Urothelium cell line (cell line): ENCODE measurements at places on chromosomes 4 and X.
A peak's percentile ranks its signal among the peaks of the same experiment; 100 is the strongest.

DNA sequence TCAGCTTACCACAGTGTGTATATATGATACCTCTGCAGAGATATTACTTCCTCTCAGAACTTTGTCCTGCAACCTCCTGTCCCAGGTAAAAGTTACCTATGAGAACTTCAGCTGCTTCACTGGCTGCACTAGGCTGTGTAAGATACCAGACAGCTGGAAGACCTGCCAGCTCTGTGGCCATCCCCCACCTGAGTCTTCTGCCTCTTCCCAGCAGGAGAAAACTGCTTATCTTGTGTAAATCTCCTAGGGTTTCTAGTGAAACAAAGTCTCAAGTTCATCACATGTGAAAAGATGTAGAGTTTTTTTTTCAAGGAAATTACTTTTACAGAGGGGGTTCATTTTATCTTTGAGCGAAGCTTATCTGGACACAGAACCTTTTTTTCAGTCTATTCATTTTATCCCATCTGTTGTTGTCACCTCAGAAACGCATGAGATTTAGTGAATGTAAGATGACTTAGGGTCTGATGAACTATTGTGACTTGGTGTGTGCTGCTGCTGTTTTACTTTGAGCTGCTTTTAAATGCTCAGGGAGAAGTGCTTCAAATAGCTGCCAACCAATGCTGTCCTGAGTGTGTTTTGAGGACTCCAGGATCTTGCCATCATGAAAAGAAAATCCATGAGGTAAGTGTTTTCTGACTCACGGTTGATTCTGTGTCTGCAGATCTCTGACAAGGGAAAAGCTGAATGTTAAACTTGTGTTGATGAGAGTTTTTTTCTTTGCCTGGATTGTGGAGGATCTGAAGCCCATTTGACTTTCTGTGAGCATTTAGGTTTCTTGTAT, 187.8 kb downstream of the FRAS1 start:
- no peak for DNase-seq

DNA sequence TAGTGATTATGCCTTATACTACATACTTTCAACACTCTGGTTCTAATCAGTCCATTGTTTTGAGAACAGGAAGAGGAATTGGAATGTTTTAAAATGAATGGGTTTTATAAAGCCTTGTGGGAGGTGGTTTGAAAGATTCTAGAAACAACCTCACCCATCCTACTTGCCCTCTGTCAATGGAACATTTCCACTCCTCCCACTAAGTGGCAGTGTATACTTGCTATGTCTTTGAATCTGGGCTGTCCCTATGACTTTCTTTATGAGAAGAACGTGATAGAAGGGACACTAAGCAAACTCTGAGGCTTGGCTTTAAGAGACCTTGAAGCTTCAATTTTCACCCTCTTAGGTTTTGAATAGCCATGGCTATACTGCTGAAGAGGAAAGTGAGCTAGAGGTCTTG, 611.2 kb downstream of the PPP4R3C start:
- DNase-seq = peak; percentile 4

DNA sequence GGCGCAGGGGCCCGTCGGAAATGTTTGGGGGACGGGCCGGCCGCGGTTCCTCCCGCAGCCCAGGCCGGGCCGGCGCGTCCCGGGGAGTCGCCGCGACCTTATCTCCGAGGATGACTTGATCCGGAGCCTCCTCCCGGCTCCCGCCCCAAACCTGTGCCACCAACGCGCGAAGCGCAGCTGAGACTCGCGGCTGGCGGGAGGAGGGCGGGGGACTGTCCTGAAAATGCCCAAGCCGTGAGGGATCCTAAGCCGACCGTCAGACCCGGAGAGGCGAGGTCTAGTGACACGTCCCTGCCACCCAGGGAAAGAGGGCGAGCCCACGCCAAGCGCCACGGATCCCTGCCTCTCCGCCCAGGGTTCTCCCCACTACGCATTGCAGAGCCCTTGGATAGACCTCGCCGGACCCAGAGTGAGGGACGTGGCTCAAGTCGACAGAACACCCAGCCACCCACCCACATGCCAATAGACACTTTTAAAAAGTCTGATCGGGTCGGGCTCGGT, 26.9 kb downstream of the UTP14A start:
- peak; percentile 2 for DNase-seq

DNA sequence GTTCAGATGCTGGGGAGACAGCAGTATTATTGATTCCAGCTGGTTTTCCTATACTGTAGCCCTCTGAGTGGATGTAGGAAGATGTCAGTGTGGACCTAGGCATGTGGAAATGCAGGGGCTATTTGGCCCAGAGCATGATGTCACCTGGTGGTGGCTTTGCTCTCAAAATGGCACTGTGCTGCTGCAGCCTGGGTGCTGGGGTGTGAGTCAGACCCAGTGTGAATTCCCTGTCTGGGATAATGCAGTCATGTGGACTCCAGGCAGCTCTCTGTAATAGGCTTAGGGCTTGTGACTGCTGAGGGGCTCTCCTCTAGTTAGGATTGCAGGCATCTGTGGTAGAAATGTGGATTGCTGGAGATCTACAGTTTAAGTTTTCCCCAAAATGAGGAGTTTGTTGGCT, 70.7 kb downstream of the DCAF8L2 start:
- DNase-seq = no peak

GRCh38 chrX:109312757-109313156, 169.1 kb downstream of the GUCY2F start:
- DNase-seq = no peak

- DNase-seq = no peak
Measured at GRCh38 chrX:103461156-103461555, 58.1 kb downstream of the RAB40A start.

DNA sequence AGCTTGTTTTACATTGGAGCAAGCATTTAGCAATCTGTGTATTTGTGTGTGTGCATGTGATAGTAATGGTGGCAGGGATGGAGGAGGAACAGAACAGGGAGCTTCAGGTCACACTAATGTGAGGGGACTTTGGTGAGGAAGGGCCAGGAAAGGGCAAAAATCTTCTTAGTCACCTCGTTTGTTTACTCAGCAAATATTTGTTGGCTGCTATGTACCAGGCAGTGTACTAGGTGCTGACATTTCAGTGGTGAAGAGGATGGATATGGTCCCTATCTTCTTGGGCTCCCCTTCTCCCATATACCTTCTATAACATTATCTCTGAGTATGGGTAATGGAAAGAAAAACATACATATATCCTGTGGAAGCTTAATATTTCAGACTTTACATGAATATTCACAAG, 48.5 kb upstream of the HDAC8 start:
- peak; percentile 1 for DNase-seq

DNA sequence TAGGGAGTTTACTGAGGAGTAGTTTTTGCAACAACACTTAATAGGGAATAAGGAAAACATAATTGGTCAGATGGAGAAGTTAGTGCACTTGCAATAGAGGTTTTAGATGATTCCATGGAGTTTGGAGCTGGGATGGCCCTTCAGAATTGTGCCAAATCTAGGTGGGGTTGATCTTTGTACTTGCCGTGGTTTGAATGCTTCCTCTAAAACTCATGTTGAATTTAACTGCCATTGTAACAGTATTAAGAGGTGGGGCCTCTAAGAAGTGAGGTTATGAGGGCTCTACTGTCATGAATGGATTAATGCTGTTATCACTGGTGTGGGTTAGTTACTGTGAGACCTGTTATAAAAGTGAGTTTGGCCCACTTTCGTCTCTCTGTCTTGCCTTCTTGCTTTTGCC, 94.4 kb upstream of the BOD1L1 start:
- DNase-seq = no peak
